Vagina (tissue), 2 donors: ENCODE measurements at places on chromosomes 4 and X.

GRCh38 chr4:183940864-183941263 is 35.8 kb downstream of the STOX2 start:
- no peak for DNase-seq

DNA sequence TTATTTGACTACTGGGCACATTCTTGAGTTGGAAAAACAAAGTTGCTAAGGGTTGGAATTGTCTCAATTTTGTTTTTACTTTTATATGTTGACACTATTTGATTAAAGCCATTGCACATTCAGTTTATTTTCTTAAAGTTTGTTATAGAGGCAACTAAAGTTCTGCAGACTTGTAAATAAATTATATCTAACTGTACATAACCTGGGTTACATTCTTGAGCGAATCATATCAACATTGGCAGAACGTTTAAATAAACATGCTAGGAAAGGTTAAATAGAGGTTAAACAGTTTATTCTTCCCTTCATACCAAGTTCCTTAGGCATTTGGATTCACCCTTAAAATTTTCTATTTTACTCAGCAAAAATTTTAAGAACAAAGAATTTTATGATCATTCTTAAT is 74.5 kb downstream of the UCHL1 start:
- DNase-seq, result no peak

DNA sequence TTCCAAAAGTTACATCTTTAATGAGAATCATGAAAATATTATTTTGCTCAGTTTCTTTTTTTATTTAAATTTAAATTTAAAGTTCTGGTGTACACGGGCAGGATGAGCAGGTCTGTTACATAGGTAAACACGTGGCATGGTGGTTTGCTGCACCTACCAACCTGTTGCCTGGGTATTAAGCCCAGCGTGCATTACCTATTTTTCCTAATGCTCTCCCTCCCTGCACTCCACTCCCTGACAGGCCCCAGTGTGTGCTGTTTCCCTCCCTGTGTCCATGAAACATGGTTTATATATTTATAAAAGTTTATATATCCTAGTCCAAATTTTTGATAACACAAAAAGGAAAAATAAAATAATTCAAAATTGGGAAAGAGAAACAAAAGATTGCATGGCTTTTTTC is 4.0 kb downstream of the AFP start:
- DNase-seq, result no peak

DNA sequence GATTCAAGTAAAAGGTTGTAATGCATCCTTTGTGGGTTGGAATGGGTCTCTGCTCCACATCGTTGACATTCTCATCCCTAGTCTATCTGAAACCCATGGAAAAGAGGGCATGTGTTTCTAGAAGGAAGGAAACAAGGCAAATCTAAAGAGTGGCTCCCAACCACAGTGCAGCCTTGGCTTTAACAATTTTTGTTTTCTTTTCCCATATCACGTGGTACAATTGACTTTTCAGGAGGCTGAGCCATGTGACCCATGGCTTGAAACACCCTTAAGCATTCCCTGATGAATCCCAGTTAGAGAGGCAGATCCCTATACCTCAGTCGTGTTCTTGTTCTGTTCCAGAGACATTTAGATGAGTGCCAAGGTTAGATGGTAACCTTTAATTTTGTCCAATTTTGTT is 12.8 kb downstream of the DCUN1D4 start:
- DNase-seq, result no peak

- DNase-seq, result no peak
Observed at GRCh38 chr4:7806338-7807090, 133.1 kb downstream of the AFAP1 start.

GRCh38 chrX:15672881-15673280 is 8.3 kb upstream of the CLTRN start:
- DNase-seq, result no peak

- DNase-seq, result no peak
Observed at GRCh38 chr4:80948141-80948540, 82.4 kb upstream of the BMP3 start.

- no peak for DNase-seq
Observed at GRCh38 chrX:53283567-53283966, 2.2 kb upstream of the IQSEC2 start.

DNA sequence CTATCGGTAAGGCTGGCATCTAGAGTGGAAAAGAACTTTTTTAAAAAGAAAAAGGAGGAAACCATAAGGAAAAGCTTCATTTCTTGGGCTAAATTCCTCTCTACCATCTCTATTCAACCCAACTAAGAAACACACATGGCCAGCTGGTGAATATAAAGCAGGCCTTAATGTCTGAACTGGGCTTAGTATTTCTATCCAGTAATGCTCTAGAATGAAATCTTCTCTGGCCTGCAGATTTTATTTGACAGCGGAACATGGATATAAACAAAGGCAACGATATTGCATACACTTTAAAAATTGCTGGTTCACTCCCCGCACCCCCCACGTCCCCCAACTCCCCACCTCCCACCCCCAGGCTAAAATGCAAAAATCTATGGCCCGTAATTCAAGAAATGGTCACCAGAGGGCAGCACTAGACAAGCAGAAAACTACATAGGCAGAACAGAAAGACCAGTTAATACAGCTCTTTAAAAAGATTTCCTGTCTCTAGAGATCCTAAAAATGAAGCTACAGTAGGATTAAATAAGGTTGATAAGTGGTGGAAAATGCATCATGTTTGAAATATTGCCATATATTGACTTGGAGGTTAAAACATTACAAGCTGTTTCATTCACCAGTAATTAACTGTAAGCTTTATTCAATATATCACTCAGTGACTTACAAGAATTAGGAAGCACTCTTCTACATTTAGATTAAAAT is 155.2 kb upstream of the GALNT7 start:
- no peak for DNase-seq
